Inflammatory macrophage (primary cell): ENCODE measurements at places on chromosomes 4 and X.

- DNase-seq = no peak
Measured at GRCh38 chr4:69576251-69576877, 63.1 kb downstream of the UGT2A2 start.

DNA sequence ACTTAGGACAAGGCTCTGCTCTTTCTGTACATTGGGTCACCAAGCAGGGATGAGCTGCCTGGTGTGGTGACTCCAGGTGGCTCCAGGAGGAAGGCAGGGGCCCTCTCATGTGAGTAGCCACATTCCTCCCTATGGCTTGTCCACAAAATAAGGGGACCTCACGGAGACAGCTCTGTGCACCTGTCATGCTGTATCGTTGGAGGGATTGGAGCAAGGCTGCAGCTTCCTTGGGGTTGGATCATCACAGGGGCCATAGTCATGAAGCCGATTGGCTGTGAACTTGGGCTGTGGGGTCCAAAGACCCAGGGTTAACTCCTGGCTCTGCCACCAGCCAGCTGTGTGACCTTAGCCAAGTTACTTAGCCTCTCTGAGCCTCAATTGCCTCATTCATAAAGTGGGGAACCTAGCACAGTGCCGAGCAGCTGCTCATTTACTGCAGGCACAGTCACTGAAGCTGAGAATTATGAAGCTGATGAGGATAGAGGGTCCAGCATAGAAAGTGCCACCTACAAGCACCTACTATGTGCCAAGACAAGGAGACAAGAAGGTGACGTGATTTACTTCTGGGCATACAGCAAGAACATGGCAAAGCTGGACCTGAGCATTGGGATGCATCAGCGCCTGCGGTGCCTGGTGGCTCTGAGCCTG is 11.8 kb upstream of the KIAA0232 start:
- DNase-seq = no peak

GRCh38 chr4:100870940-100871772 is 353.3 kb upstream of the EMCN start:
- no peak for DNase-seq

DNA sequence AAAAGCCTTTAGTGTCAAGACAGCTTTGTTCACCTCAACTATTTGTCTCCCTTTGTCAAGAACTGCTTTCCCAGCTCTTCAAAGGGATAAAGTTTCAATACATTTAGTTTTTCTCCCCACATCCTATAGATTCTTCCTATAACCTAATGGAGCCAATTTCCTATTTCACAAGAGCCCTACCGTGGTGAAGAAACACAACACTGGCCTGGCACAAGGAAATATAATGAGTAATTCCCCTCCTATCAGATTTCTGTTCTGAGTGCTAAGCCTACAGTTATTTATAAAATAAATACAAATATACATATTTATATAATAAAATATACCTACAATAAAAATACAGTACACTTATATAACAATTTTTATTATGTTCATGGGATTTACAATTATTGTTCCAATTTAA is 89.9 kb downstream of the SHISA3 start:
- no peak for DNase-seq

DNA sequence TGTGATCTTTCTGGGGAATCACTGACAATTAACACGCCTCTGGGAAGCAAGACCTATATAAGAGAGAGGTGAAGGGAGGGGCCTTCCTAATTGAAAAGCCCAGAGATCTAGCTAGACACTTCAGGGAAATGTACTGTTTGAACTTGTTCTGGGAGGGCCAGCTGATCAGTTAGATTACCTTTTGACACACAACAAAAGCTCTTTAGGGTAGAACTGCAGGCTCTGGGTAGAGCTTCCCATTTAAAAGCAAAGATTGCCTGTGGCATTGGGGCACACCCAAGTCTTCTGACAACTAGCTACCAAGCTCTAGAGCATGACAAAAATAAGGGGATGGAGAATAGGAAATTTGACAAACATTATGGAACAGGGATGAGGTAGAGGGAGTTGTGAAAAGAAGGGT is 26.3 kb downstream of the AREG start:
- DNase-seq = no peak

- DNase-seq = no peak
Measured at GRCh38 chr4:101515099-101515498, 167.8 kb upstream of the PPP3CA start.

GRCh38 chrX:32525234-32525633 is 686.1 kb downstream of the DMD start:
- no peak for DNase-seq

- no peak for DNase-seq
Measured at GRCh38 chrX:8274170-8274569, 103.1 kb upstream of the VCX2 start.
